ENCODE measurements at places on chromosomes 1 and 21.

DNA sequence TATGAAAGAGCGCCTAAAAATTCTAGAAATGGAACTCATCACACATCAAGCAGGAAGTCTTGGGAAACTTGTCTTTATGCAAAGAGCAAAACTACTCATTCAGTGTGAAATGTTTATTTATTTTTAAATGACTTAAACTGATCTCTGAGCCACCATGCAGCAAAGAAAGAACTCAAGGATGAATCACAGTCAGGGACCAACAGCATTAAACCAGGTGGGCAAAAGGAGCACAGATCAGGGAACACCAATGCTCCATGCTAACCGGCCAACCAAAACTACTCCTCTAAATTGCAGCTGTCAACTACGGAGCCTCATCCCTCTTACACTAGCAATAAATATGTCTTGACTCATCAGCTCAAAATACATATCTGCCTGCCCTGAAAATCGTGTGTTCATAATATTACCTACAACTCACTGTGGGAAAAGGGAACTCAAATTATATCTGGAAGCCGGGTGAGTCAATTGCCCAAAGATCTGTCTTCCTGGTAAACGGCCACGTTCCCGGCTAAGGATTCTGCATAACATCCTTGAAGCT lies 129.2 kb downstream of the PTPN14 start:
- no peak for DNase-seq

DNA sequence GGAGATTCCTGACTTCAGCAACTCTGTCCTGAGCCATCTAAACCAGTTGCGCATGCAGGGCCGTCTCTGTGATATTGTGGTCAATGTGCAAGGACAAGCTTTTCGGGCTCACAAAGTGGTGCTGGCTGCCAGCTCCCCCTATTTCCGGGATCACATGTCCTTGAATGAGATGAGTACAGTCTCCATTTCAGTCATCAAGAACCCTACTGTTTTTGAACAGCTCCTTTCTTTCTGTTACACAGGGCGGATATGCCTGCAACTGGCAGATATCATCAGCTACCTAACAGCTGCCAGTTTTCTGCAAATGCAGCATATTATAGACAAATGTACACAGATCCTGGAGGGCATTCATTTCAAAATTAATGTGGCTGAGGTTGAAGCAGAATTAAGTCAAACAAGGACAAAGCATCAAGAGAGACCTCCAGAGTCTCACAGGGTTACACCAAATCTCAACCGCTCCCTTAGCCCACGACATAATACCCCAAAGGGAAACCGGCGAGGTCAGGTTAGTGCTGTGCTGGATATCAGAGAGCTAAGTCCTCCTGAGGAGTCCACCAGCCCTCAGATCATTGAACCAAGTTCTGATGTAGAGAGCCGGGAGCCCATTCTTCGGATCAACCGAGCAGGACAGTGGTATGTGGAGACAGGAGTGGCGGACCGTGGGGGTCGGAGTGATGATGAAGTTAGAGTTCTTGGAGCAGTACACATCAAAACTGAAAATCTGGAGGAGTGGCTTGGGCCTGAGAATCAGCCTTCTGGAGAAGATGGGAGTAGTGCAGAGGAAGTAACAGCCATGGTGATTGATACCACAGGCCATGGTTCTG lies 2.3 kb downstream of the ZBTB37 start:
- DNase-seq: no peak

DNA sequence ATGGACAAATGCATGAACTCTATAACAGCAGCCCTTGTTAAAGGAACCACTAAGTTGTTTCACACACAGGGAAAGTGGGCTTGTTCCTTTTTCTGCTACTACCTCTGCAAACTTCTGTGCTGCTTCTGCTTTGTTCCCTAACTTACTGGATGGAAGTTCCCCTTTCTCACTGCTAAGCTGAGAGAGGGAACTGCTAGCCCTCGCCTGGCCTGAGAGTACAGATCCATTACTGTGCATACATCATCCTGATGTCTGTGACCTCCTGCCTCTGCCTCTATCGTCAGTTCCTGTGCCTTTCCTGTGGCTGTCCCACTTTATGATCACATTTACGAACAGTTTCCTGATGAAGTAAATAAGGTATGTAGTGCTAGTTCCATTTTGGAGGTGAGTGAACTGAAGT lies 3.5 kb downstream of the GNAT2 start:
- no peak for DNase-seq

DNA sequence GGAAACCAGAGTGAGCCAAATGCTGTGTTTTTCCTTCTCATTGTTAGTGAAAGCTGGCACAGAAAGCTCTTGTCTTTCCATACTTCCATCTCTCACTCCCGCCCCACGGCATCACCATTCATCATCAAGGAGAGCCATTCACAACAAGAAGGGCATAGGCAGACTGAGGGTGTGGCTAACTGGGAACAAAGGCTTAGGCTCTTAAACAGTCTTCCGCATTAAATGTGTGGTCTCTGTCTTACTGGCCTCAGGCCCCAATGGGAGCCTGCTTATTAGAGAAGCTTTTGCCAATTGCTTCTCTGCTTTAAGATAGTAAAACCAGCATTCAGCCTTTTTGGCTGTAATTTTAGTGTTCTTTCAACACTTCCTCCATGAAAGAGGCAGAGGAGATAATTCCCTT lies 51.4 kb downstream of the TNFSF18 start:
- DNase-seq: no peak

GRCh38 chr1:29620631-29621030 lies 384.3 kb downstream of the PTPRU start:
- no peak for DNase-seq

All from dorsolateral prefrontal cortex (tissue), 122 donors.